ENCODE measurements at places on chromosomes 7 and 10. TPM values are rescaled to one million over a fixed set of nuclear protein-coding genes. Genes with fewer than 3 reads are reported as not detected.

DNA sequence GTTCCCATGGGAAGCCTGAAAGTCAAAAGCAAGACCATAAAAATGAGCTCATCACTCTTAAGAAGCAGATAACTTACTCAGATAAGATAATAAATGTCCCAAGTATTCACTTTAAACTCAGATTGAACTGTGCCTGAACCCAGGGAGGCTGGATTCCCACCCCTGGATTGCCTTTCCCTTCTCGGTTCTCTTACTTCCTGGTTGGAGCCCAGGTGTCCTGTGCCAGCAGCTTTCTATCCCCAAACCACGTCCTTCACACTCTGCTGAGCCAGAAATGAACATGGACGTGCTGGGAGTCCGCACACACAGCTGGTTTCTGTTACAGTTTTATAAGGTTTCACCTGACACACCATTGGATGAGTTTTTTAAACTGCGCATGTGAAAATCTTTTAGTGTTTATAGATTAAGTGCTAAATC, 636.2 kb upstream of the IGFBP3 start:
- no peaks in the 10 kb centered on the region for H3K27me3 ChIP-seq
- no peak overlapping the region for H3K4me3 ChIP-seq
- H3K4me1 ChIP-seq, result no peaks in the 10 kb centered on the region
- no peak for DNase-seq

Gene THSD7A
- 0.02 TPM for total RNA-seq

- peak overlapping the region; percentile 26 for H3K4me3 ChIP-seq
- no peaks in the 10 kb centered on the region for H3K36me3 ChIP-seq
- DNase-seq, result peak; percentile 32
- H3K27ac ChIP-seq, result no peak overlapping the region
- H3K4me1 ChIP-seq, result peaks cover 27% of the 10 kb centered on the region
Measured at GRCh38 chr10:30028006-30028737, 31.2 kb downstream of the JCAD start.

Gene NEUROD6
- total RNA-seq, result not detected

DNA sequence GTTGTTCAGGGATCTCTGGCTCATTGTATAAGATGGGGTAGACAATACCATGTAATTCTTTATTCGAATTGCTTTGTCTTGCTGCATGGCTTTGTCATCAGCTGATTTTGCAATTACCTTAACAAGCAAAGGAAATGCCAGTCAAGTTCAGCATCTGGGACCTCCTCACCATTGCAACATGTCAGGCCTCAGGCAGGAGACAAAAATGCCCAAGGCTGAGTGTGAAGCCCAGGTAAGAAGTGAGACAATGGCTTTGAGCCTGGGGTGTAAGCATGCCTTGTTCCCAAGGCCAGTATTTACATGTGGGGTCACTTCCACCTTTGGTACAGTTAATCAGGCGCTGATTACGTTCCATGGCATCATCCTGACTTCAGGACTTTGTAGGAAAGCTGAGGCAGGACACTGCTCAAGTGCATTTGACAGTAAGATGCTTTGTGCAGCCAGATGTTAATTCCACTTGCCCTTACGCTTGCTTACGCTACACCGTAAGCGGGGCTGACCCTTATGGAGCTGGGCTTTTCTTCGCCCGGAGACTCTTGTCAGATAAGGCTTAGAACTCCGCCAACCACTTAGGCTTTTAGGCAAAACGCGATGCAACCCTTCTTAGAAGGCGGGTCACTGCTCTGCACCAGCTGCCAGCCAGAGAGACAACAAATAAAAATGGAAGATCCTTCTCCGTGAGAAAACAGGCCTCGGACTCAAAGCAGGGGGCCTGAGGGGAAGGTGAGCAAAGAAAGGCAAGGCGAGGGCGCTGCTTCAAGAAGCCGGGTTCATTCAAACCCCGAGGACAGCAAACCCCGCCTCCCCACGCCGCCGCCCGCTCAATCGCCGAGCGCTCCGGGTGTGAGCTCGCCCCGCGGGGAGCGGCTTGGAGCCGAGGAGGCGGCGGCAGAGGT, 1.3 kb upstream of the SP4 start:
- no peak for DNase-seq
- peak overlapping the region; percentile 68 for H3K4me3 ChIP-seq
- peak overlapping the region; percentile 62 for H3K27ac ChIP-seq
- no peaks in the 10 kb centered on the region for H3K36me3 ChIP-seq

- no peak for DNase-seq
- no peak overlapping the region for H3K4me3 ChIP-seq
- no peaks in the 10 kb centered on the region for H3K36me3 ChIP-seq
- peaks cover 47% of the 10 kb centered on the region for H3K27me3 ChIP-seq
- H3K27ac ChIP-seq, result no peak overlapping the region
Measured at GRCh38 chr10:123134343-123134914, 1.3 kb upstream of the HMX3 start.

DNA sequence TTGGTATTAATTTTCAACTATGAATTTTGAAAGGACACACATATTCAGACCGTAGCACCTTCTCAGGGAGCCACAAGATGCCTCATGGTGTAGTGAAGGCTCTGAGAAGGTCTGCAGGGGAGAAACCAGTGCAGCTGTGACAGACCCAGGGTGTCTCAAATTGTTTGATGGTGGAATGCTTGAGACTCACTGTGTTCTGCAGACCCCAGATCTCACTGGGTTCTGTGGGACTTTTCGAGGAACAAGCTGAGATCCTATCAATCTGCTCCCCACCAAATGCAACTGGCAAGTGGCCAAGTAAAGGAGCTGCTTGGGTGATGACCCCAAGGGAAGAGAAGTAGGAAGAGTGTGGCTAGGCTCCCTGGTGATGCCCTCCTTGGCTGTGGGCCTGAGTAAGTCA, 130.5 kb upstream of the UNC5B start:
- no peaks in the 10 kb centered on the region for H3K27me3 ChIP-seq
- no peaks in the 10 kb centered on the region for H3K36me3 ChIP-seq
- H3K4me3 ChIP-seq, result no peak overlapping the region
- no peak for DNase-seq
- no peaks in the 10 kb centered on the region for H3K4me1 ChIP-seq
- no peak overlapping the region for H3K27ac ChIP-seq

Gene UCN3
- not detected for total RNA-seq

DNA sequence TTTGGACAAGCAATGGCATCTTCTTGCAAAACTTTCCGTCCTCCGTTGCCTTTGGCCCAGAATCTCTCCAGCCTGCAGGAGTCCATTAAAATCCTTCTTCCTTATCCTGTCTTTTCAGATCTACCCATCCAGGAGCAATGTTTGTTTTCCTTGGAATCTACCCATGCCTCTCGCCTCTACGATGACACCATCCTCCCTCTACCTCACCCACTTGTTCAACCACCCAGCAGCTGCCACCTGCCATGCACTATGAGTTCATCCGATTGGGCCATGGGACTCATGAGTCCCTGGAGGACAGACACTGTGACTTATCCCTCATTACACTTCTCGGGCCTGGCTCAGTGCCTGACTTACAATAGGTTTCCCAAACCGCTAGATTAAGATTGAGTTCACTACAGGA, 26.8 kb upstream of the MGMT start:
- H3K36me3 ChIP-seq, result no peaks in the 10 kb centered on the region
- H3K27ac ChIP-seq, result no peak overlapping the region
- no peaks in the 10 kb centered on the region for H3K27me3 ChIP-seq
- no peaks in the 10 kb centered on the region for H3K4me1 ChIP-seq
- H3K4me3 ChIP-seq, result no peak overlapping the region

Gene UNC5B
- total RNA-seq, result 0.07 TPM
